Activated naive CD8-positive, alpha-beta T cell treated with anti-CD3 and anti-CD28 coated beads, Interleukin-2, amount 10 ng/mL, durations not matched to agents 7 days and 5 days (primary cell): ENCODE measurements at places on chromosomes 7 and 10. TPM values are rescaled to one million over a fixed set of nuclear protein-coding genes. Genes with fewer than 3 reads are reported as not detected.

DNA sequence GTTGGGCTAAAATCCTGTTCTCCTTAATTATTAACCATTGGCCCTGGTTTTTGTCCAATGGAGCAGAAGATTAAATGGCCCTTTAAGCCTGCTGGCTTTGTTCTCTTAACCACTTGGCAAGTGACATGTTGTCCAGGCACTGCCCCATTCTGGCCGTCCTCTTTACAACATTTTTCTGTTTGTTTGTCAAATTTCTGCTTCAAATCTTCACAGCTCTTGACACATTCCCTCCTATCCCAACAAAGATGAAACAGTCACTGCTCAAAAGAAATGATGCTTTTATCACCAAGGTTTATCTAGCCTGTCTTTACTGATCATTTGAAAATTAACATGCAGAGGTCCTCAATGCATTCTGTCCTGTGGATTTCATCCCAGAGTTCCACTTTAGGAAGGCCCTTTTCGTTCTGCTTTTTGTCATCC lies 700.4 kb downstream of the KCNMA1 start:
- no peaks in the 10 kb centered on the region for H3K27me3 ChIP-seq
- no peaks in the 10 kb centered on the region for H3K4me1 ChIP-seq
- H3K36me3 ChIP-seq, result no peaks in the 10 kb centered on the region
- H3K27ac ChIP-seq, result no peak overlapping the region
- no peak for DNase-seq

Gene ASB10
- not detected for total RNA-seq

DNA sequence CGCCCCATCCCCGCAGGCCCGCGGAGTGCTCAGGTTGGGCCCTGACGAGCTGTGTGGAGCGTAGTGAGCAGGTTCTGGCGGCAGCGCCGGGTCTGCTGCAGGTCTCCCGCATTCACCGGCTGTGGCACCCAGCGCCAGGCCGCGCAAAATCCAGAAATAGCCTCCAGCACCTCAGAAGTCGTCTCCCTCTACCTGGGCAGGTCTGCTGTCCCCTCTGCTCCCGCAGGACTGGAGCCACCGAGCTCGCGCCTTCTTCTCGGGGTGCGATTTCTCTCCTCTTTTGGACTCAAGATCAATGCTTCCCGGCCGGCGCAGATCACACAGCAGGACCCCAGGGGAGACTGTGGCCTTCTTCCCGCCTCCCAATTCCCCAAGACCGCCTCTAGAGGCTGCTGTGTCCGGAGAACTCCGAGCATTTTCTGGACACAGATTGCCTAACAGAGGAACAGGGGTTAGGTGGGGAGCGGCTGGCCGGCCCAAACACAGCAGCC lies 8.4 kb downstream of the TLX1 start:
- no peak overlapping the region for H3K4me3 ChIP-seq
- no peak for DNase-seq
- peaks cover 16% of the 10 kb centered on the region for H3K4me1 ChIP-seq
- no peak overlapping the region for H3K27ac ChIP-seq
- H3K27me3 ChIP-seq, result peaks cover 93% of the 10 kb centered on the region
- no peaks in the 10 kb centered on the region for H3K36me3 ChIP-seq

Gene WDR86
- total RNA-seq, result 4.0 TPM

Gene CYP2C9
- not detected for total RNA-seq

Gene PHKG1
- total RNA-seq, result 2.4 TPM

GRCh38 chr7:123977081-123977480 lies 52.0 kb downstream of the SPAM1 start:
- no peaks in the 10 kb centered on the region for H3K36me3 ChIP-seq
- no peak overlapping the region for H3K4me3 ChIP-seq
- no peak for DNase-seq
- no peaks in the 10 kb centered on the region for H3K27me3 ChIP-seq
- no peaks in the 10 kb centered on the region for H3K4me1 ChIP-seq
- H3K27ac ChIP-seq, result no peak overlapping the region

Gene SPAM1
- total RNA-seq, result not detected
